ENCODE measurements at places on chromosomes 11 and 22.
A peak's percentile ranks its signal among the peaks of the same experiment; 100 is the strongest.

GRCh38 chr22:17056058-17056457, 28.7 kb upstream of the IL17RA start:
- no peak for DNase-seq

- DNase-seq = no peak
Observed at GRCh38 chr11:112839051-112839450, 122.2 kb upstream of the NCAM1 start.

DNA sequence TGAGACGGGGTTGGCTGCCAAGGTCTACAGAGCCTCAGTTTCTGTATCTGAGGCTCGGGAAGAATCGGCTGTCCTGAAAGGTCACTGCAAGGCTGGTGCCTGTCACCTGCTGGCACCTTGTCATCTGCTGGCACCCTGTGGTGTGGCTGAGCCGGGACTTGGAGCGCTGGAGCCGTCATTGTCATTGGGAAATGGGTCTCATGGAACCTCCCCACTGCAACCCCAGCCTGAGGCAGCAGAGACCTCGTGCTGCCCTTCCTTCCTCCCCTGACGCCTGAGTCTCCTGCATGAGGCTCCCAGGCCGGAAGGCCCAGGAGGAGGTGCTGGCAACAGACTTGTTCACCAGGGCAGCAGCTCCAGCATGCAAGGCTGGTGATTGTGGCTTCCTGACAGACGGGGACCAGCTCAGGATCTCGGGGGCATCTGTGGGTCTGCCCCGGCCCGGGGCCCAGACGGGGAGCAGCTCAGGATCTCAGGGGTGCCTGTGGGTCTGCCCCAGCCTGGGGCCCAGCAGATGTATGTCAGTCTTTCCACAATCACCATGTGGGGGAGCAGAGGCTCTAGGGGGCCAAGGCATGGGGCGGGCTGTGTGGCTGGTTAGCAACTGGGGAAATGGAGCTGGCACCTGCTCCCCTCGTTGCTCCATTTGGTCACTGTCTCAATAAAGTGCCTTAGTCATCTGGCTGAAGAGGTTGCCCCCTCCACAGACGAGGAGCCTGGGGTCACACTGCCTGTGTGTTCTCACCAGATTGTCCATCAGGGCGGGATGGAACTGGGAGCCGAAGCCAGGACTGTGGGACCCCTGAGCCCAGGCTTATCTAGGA, 668.7 kb downstream of the BRD1 start:
- DNase-seq = no peak

DNA sequence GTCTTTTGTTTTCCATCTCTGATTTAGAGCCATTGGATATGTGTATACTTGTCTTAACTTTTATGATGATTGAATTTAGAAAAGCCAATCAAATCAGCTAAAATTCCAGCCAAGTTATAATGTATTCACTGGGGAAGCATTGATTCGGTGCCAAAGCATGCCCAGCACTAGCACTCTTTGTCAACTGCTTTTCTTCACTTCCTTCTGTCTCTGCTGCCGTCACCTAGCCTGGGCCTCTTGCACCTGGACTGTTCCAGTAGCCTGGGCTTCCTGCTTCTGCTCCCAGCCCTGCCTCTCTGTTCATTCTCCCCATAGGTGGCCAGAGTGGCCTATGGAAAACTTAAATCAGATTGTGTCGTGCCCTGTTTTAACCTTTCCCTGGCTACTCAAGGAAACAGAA, 80.7 kb downstream of the NAV2 start:
- DNase-seq = no peak

DNA sequence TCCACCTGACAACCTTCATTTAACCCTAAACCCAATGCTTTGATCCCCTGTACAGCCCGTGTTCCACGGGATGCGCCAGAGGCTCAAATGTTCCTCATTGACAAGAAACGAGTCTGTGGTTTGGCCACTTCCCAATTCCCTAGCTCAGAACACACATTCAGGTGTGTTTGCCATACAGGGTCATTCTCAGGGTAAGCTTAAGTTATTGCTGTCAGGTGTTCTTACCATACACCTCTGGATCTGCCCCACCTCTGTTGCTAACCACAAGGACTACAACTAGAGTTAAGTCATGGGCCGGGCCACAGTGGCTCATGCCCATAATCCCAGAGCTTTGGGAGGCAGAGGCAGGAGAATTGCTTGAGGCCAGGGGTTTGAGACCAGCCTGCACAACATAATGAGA, 45.6 kb upstream of the POLD3 start:
- no peak for DNase-seq

GRCh38 chr11:77457340-77457739, 16.6 kb downstream of the PAK1 start:
- DNase-seq = peak; percentile 25

GRCh38 chr11:129705933-129706332, 109.7 kb upstream of the TMEM45B start:
- DNase-seq = no peak

DNA sequence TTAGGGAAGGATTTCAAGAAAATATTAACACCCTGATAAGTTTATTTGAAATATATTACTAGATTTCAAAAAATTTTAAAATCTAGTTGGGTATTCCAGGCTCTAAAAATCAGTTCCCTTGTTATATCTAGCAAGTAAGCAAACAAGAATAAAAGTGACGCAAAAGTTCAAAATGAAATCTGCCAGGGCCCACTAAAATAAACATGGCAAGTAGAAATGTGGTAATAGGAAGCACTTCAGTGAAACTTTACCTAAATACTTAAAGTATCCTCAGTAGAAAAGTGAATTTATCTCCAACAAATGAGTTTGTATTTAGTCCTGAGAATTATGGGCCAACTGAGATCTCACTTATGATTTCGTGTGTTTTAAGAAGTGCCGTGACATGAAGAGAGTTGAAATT, 23.6 kb downstream of the POLD3 start:
- no peak for DNase-seq

DNA sequence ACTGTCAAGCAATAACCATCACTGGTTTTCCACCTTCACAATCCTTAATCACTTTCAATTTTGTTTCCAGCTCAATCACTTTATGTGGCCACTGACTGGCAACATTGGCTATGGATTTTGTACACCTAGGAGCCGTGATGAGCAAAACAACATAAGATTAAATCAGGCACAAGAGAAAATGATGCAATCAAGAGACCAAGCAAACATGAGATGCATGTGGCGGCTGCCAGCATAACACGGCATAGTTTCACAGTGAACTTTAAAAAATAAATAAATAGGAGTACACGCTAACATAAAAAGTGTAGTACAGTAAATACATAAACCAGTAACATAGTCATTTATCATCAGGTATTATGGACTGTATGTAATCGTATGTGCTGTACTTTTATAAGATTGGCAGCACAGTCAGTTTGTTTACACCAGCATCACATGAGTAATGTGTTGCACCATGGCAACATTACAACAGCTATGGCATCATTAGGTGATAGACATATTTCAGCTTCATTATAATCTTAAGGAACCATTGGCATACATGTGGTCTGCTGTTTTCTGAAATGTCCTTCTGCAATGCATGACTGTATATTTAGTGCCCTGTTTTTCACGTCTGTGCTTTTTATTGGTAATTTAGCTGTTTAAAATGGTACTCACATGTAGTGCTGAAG, 83.3 kb upstream of the PRDM11 start:
- no peak for DNase-seq

- DNase-seq = no peak
Observed at GRCh38 chr11:129573161-129573560, 197.5 kb downstream of the BARX2 start.

GRCh38 chr11:47253660-47254059, 4.1 kb upstream of the NR1H3 start:
- DNase-seq = no peak

GRCh38 chr11:78834886-78835285, 260.2 kb upstream of the NARS2 start:
- no peak for DNase-seq

DNA sequence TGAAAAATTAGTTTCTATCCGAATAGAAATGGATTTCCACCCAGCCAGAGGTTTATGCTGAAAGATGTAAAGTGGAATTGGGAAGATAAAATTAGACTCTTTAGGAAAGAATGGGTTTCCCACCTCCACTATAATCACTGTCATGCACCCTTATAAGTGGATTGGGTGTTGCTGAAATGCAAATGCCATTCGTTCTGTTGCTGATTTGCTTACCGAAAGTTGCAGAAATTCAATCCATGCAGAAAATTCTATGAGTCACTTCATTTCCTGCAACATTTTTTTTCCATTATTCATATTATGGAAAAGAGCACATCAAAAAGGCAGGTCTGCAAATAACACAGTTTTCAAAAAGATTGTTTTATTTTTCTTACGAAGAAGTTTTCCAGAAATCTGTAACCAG, 65.6 kb downstream of the LDLRAD3 start:
- no peak for DNase-seq

GRCh38 chr11:90476442-90477007, 253.7 kb upstream of the CHORDC1 start:
- peak; percentile 77 for DNase-seq

DNA sequence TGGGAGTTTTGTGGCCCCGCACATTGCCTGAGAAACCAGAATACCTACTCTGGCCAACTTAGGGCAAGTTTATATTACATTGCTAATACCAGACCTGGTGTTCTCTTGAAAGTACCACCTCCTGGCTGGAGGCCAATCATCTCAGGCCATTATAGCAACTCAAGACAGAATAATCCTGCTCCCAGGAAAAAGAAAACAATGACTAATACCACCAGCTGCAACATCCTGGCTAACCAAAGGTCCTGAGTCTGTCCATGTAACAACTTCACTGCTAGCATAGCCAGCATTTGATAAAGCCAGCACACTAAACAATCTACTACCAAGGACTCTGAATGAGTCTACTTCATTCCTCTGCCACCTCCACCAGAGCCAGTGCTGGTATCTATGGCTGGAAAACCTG, 1298.7 kb upstream of the CNTN5 start:
- DNase-seq = peak; percentile 13

GRCh38 chr11:122516686-122517085, 138.8 kb upstream of the UBASH3B start:
- no peak for DNase-seq

DNA sequence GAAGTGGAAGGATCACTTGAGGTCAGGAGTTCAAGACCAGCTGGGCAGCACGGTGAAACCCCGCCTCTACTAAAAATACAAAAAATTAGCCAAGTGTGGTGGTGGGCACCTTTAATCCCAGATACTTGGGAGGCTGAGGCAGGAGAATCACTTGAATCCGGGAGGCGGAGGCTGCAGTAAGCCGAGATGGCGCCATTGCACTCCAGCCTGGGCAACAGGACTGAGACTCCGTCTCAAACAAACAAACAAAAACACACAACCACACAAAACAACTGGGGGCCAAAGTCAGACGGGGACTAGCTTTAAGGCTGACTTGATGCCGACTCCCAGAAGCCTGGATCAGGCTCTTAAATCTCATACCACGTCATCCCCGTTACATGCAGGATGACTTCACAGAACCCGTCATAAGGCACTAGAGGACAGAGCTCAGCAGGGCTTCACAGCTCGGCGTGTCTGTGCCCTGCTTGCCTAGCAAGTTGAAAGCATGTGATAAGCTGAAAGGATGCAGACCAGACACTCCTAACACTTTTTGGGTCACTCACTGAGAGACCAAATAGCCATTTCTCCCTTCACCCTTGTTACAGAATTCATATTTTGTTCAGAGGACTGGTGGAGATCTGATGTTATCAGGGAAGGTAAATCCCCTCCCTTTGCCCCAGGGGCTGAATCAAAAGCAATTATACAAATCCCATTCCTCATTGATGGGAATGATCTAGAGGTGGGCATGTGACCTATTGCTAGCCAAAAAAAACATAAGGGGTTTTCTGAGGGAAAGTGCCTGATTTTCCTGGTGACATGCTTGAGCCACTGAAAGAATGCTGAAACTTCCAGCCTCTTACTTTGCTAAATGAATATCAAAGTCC, 65.4 kb downstream of the GAB2 start:
- DNase-seq = peak; percentile 96

- no peak for DNase-seq
Observed at GRCh38 chr11:29125606-29126005, 891.2 kb downstream of the KCNA4 start.

GRCh38 chr11:103042161-103042560, 49.8 kb downstream of the DCUN1D5 start:
- no peak for DNase-seq

GRCh38 chr11:124961972-124962609, 8.1 kb downstream of the CCDC15 start:
- DNase-seq = peak; percentile 73

DNA sequence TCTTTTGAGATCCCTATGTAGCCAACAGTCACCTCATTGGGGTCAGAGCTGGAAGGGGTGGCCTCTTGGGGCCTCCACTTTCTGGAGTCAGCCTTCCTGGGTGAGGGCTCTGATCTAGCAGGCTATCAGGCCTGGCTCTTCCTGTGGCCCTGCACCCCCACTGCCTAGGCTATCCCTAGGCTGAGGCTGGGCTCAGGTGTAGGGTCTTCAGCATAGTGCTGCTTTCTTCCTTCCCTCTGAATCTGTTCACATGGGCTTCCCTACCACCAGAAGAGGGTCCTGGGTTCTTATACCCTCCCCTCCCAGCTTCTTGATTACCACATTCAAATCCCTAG, 456 bp upstream of the SPI1 start:
- DNase-seq = no peak

- DNase-seq = no peak
Observed at GRCh38 chr22:40210818-40211217, 33.1 kb downstream of the TNRC6B start.

DNA sequence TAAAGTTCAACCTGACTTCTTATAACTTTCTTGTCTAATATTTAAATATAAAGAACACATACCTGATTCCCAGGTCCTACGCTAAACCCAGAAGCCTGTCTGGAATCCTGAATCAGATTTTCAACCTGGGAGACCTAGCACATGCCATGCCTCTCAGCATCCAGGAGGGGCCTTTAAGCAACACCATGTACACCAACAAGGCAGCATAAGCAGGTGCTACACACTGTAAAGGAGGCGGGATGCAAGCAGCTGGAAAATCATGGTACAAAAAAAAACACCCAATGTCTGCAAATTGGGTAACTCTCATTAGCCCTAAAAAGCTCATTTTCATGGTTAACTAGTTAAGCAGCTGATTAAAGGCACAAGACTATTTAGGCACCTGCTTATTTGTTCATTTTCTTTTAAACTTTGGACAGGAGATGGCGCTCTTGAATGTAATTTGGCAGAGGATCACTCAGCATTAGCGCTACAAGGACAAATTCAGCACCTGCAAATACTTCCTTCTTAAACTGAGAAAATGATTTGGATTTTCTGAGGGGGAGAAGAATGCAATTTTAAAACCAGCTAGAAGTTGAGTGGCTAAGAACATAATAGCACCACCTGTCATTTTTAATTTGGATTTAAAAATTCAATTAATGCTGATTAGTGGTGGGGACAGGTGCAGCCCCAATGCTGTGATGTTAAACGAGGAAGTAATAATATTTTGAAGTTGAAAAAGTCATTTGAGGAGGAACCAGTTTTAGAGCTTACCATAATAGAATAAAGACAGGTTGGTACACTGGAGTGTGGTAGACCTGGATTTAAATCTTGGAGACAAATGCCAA, 104.0 kb downstream of the FAR1 start:
- peak; percentile 87 for DNase-seq
